Astrocyte (in vitro differentiated cells and primary cell): ENCODE measurements at places on chromosomes 2 and 18. TPM values are rescaled to one million over a fixed set of nuclear protein-coding genes. Genes with fewer than 3 reads are reported as not detected.

- DNase-seq = no peak
Measured at GRCh38 chr18:74574916-74575315, 22.8 kb upstream of the ZNF407 start.

DNA sequence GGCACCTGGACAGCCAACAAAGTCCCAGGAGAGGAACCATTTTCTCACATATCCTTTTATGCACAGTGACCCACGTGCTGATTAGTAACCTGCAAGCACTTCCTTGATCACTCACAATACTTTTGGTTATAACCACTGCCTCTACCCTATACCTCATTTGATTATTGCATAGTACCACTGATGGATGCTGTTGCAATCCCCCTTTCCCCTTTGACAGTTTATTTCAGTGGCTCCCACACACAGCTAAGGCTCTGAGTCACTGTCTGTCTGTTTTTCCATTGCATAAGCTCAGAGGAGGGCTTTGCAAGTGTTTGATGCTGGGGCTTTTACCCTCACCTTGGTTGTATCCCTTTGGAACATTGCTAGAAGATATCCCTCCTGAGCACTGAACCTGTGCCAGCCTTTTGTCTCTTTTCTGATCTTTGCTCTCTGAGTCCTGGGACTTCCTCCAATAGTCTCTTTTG is 101.7 kb upstream of the RBBP8 start:
- peak; percentile 94 for DNase-seq

DNA sequence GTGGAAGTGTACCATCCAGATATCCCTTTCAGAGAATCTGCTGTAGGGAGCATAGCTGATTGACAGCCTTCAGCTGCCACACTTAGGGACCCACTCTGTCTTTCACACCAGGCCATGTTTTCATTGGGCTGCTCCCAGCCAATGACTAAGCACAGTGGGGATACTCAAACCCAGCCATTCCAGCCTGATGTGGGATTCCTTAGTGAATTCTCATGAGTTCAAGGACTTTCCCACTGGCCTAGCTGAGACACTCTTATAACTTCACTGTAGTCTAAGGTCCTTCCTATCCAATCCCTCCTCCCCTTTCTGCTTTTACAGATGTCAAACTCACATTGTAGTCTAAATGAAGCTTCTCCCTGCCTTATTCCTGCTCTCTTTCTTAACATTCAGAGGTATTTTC is 201.2 kb downstream of the PIK3C3 start:
- peak; percentile 53 for DNase-seq

- no peak for DNase-seq
Measured at GRCh38 chr2:42225573-42225972, 56.4 kb downstream of the EML4 start.

GRCh38 chr2:138223319-138223718 is 259.0 kb downstream of the HNMT start:
- peak; percentile 22 for DNase-seq

GRCh38 chr2:132815516-132815915 is 145.5 kb upstream of the LYPD1 start:
- peak; percentile 96 for DNase-seq

Gene ANKRD23
- total RNA-seq = 2.5 and 3.3 TPM in 2 replicates

Gene ANO7
- total RNA-seq = 5.8 and 7.1 TPM in 2 replicates

Gene GULP1
- 33.4 and 39.4 TPM in 2 replicates for total RNA-seq

Gene STAM2
- total RNA-seq = 33.8 and 35.3 TPM in 2 replicates

Gene TRAPPC8
- total RNA-seq = 27.1 and 31.5 TPM in 2 replicates

Gene ALPG
- 0.19 and 0.27 TPM in 2 replicates for total RNA-seq
